ENCODE measurements at places on chromosomes 12 and 14. TPM values are rescaled to one million over a fixed set of nuclear protein-coding genes. Genes with fewer than 3 reads are reported as not detected.

The CLEC4C gene
- not detected for total RNA-seq

The AKAP5 gene
- 0.53 TPM for total RNA-seq

The BIN2 gene
- not detected for total RNA-seq

The E2F7 gene
- 36.3 TPM for total RNA-seq

The ZFHX2 gene
- total RNA-seq = 0.86 TPM

The C1R gene
- total RNA-seq = 1.7 TPM

The KRT5 gene
- not detected for total RNA-seq

The EXOC3L4 gene
- total RNA-seq = not detected

The PTPRR gene
- 0.86 TPM for total RNA-seq

The WSCD2 gene
- total RNA-seq = not detected

The MAP3K9 gene
- under 0.01 TPM for total RNA-seq

The OTOGL gene
- total RNA-seq = 5.3 TPM

The RBP5 gene
- total RNA-seq = not detected
